ENCODE measurements at places on chromosomes 5 and 9. TPM values are rescaled to one million over a fixed set of nuclear protein-coding genes. Genes with fewer than 3 reads are reported as not detected.

SPINK6 gene
- total RNA-seq: not detected

CCDC187 gene
- total RNA-seq: not detected

POC5 gene
- total RNA-seq: 8.3 TPM

FOXD4L3 gene
- not detected for total RNA-seq

ZCCHC9 gene
- 36.9 TPM for total RNA-seq

IL33 gene
- total RNA-seq: 2.4 TPM

SEMA5A gene
- 1.3 TPM for total RNA-seq

Measured in bronchial epithelial cell (primary cell).